ENCODE measurements at places on chromosomes 2 and 18.

GRCh38 chr2:118858485-118859156 lies 11.2 kb upstream of the EN1 start:
- DNase-seq = no peak

DNA sequence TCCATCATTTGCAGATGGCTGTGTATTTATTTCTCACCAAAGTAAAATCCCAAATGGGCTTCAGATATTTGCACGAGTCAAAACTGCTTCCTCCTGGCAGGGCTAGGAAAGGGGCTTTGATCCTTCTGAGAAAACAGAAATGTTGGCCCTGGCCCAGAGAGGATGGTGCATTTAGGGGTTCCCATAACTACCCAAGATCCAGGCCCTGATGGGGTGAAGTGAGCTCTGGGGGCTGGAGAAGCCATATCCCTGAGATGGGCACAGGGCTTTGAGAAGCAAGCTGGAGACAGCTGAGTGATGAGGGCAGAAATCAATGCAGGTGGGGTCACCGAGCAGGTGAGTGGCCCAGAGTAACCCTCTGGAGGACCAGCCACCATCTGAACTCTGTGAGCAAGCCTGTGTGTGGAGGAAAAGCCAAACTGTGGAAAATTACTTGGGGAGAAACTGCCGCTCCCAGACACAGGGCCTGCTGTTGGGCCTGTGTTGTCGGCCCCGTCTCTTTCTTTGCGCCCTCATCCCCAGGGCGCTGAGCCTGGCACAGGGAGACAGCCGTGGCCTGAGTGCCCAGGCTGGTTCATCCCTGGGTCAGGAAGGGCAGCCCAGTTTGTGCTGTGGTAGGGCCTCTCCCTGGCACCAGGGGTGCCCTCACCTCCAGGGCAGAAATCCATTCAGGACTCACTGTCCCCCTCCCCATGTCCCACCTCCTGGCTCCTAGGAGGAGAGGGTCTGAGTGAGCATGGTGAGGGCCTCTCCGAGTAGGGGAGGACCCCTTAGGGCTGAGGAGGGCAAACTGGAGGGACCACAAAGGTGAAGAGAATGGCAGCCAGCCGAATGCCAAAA lies 167.8 kb upstream of the HAAO start:
- DNase-seq = no peak

GRCh38 chr2:235501673-235502031 lies 7.8 kb downstream of the AGAP1 start:
- no peak for DNase-seq

- DNase-seq = no peak
These were observed 120.5 kb downstream of the THADA start for GRCh38 chr2:43475137-43475846.

Measured in Caco-2 (cell line).